ENCODE measurements at places on chromosomes 12 and 14.

DNA sequence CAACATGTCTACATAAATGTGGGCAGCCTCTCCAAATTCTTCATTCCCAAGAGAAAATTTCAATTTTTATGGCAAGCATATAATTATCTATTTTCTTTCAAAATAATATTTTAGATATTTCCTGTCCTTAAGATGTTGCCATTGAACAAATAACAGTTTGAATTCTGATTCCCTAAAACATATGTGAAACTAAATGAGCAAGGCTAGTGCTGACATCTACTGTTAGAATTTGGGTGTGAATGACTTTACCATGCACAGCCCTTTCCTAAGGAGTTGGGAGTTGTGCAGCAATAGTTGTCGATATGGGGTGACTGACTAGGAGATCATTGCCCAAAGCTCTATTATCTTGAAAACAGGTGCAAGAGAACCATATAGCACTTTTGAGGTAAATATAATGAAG lies 108.2 kb upstream of the SLC38A4 start:
- DNase-seq: no peak

DNA sequence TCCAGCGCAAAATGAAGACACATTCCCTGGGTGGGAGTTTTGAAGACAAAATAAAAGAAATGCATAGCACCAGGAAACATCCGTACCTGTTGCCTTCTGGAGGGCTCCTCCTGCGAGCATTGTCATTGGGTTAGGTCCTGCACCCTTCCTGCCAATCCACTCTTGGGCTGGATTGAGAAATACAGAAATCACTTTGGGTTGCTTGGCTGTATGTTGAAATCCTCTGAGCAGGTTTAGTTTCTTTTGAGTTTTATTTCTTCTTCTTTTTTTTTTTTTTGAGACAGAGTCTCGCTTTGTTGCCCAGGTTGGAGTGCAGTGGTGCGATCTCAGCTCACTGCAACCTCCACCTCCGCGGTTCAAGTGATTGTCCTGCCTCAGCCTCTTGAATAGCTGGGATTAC lies 67.6 kb downstream of the ARF6 start:
- DNase-seq: no peak

DNA sequence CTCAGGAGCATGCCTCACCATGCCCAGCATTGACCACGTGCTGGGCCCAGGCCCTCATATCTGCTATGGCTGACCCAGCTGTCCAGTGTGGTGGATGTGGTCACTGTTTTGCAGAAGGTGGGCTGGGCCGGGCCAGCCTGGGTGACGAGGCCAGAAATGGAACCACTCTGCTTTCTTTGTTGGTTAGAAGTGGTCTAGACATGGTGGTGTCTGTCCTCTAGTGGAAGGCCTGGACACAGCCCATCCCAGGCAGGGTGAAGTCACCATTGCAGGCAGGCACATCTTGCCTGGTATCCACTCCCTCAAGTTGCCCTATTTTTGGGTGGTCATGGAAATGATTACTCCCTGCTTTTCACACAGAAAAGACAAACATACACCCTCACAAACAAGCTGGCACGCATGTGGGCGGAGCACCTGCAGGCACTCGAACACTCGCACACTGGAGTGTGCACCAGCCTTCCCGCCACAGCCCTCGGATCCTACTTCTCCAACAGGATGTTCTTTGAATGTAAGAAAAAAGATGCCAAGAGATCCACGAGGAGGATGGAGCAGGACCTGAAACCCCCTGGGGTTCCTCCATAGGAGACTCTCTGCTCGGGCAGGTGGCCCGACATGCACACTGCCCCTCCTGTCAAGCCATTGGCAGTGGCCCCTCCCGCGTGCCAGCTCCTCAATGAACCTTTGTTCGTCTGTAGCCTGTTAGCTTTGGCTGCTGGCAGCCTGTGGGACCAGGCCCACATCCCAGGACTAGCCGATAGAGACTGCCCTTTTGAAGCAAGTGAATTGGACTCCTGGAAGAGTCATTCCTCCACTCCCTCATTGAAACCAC lies 38.4 kb downstream of the MLXIP start:
- DNase-seq: no peak

GRCh38 chr14:33085799-33086198 lies 147.1 kb downstream of the NPAS3 start:
- no peak for DNase-seq

DNA sequence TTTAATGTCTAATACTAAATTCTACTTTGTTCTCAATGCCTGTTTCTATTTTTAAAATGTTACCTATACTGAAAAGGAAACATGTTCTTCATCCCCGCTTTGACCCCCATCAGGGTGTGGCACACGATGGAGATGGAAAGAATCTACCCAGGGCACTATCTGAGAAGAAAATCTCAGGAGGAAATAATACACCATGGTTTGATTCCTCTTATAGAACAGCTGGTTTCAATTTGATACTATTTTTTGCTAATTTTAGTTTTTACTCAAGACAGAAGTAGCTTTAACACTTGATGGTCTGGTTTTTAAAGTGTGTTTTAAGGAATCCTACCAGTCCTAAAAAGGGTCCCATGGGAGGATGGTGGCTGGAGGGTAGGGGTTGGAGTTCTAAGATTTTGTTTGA lies 56.7 kb downstream of the PPM1H start:
- no peak for DNase-seq

DNA sequence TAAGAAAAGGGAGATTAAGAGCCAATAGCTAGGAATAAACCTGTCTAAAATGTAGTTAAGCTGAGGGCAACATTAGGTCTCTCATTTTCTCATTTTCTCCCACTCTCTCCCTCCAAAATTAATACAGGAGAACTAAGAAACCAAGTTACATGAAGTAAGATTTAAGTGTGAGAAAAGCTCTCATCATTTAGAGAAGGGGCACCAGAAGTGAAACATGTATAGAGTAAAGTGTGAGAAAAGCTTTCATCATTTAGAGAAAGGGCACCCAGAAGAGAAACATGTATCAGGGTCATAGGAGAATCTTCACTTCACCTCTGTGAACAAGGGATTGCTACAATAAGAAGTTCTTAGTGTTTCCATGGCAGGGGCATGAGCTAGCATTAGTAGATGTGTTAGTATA lies 132.4 kb upstream of the CNTN1 start:
- DNase-seq: no peak
